ENCODE measurements at places on chromosomes 5 and 9.

DNA sequence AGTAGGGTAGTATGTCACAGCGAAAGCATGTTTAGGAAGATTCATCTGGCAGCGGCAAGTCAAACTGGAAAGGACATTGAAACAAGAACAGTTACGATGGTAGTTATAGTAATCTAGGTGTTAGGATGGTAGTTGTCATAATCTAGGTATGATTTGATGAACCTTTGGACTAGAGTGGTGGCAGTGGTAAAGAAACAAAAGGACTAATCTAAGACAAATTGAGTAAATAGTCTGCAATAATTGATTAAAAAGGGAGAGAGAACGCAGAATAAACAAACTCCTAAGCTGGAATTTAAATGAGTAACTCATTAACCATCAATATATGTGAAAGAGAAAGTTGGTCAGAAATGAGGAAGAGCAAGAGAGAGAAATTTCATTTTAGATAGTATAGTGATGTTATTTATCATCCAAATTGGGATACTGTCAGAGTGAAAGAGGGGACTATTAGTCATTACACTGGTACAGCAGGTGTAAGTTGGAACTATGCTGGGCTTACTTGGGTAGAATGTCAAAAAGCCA, 56.8 kb downstream of the MTREX start:
- DNase-seq = no peak

DNA sequence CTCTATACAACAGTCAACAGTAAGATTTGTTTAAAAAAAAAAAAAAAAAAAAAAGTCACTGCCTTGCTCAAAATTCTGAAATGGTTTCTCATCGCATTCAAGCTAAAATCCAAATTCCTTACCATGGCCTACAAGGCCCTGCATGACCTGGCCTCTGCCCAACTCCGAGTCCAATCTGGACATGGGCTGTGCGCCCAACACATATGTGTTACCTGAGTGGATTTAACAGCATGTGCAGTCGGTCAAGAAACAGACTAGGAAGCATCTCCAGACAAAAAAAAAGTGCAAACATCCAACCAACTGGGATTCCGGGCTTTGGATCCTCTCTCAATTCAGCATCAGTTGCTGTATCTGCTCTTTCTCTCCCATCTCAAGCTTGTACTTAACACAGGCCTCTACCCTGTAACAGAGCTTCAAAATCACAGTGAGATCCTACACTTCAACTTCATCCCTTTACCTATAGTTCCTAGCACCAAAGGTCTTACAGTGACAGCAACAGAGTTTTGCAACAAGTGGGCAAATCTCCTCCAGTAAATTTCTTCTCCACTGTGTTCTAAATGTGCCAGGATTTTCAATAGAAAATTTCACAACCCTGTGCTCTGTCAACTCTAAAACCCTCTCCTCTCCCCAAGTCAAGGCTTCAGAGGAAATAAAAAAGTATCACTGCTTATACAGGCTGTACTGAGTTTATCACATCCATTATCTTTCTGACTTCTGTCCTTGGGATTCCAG, 19.6 kb downstream of the ZNF608 start:
- DNase-seq = no peak

DNA sequence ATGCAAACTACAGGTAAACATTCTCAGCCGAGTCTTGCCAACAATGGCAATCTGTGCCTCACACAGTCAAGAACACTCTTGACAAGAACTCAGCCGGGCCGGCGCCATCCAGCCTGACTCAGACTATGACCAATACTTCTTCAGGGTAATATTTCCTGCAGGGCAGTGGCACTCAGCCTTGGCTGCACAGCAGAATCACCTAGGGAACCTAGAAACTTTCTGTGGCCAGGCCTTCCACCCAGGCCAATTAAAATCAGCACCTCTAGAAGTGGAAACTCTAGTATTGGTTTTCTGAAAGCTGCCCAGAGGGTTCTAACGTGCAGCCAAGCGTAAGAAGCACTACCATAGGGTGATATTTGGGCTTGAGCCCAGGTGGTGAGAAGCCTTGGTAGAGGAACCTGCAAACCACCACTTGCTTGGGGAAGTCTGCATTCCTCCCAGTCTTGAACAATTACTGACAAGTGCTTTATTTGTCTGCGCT, 120.6 kb downstream of the TTLL11 start:
- DNase-seq = no peak

DNA sequence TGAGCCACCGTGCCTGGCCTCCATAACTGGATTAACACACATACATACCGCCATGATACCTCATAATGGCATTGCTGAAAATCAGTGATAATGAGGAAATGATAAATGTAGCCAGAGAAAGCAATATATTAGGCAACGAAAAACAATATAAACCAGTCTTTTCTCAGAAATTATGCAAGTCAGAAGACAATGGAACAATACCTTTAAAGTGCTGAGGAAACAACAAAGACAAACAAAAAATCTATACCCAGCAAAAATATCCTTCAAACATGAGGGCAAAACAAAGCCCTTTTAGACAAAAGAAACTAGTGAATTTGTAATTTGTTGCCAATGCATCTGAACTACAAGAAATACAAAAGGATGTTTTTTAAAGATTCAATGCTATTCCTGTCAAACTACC, 98.2 kb upstream of the TNFAIP8 start:
- no peak for DNase-seq

DNA sequence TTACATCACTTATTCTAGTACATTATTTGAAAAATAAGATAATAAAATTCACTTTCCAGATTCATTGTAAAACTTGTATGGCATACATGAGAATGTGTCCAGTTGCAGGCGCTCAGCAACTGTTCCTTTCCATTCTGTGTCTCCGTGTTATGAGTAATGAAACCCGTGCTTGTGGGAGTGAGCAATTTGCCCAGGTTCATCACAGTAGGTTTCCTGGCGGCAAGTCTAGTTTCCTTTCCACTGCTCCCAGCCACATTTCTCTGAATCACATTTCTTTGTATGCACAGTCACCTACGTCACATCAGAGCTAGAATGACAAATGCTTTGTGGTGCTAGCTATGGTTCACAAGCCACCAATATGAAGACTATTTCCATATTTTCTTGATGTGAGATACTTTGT, 39.9 kb downstream of the MOCS2 start:
- no peak for DNase-seq

DNA sequence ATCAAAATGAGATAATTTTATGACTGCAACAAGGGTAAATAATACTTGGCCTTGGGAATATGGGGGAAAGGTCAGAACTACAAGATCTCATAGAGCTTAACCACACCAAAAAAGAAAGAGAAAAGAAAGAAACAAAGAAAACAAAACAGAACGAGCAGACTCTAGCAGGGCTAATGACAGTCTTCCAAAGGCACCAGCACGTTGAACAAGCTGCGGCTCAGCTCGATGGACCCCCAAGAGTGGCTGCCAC, 689 bp downstream of the AK3 start:
- no peak for DNase-seq

DNA sequence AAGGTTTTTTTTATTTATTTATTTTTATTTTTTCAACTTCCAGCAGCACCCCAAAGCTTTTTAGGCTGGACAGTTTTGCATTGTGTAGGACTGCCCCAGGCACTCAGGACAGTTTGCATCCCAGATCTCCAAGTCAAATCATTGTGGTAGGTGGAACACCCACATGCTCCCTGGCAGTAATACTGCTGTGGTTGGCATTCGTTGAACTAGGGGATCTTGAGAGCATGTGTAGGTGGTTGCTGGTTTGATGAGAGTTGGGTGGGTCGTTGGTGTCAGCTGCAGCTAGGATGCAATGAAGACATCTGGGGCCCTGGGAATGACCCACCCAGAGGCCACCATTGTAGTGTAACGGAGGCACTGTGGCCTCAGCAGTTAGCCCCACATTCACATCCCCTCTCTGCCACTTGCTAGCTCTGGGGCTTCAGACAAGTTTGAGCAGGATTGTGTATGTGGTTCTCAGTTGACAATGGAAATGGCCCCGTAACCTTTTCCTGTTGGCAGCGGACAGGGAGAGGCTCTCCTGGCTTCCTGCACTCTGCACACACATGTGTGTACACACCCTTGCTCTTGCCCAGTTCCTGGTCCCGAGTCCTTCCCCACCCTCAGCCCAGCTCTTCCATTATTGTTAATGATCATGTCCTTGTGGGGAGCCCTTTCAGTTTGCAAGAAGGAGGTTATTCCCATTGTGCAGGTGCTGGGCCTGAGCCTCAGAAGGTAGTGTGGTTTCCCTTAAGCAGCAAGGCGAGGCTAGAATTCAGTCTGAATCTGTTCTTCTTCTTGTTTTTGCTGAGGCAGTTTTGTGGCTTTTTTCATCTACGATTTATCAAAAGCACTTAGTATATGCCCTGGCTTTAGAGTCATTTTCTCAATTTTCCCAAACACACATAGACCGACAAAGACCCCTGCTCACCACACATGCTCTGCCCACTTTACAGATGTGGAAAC, 46.5 kb downstream of the PPARGC1B start:
- DNase-seq = no peak

DNA sequence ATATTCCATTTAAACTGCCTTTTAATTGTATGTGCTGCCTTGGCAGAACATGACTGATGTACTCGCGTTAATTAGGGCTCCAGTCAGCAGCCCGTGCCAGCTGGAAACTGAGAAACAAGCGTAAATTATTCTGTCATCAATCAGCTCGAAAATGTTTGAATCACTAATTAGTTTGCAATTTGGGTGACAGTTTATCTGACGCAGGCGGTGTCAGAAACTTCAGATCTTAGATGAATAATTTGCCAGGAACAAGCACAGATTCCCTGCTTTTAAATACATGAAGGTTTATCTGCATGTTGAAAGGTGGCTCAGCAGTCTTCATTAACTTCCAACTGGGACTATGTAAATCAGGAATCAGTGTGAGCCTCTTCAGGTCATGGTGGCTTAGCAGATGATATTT, 176.0 kb upstream of the TLE4 start:
- no peak for DNase-seq

- DNase-seq = no peak
Observed at GRCh38 chr9:70576116-70576515, 161.7 kb upstream of the KLF9 start.

- no peak for DNase-seq
Observed at GRCh38 chr5:98770209-98770910, 3.1 kb upstream of the RGMB start.

DNA sequence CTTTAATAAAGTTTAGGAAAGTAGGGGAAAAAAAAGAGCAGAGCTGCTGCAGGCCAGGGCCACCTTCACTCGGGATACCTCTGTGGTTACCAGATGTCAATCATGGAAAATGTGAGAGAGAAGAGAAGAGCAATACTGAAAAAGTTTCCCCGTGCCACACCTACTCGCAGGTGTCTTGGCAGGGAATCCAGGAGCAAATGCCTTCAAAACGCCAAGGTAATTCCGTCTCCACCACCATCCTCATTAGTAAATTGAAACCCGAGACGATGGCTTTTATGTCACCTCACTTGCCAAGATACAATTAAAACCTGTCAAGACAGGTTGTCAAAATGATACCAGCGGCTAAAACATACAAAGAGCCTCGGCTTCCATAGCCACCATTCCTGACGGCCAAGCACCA, 49.7 kb downstream of the FAM81B start:
- DNase-seq = no peak

- DNase-seq = no peak
Observed at GRCh38 chr5:8953016-8953415, 592.9 kb downstream of the SEMA5A start.

DNA sequence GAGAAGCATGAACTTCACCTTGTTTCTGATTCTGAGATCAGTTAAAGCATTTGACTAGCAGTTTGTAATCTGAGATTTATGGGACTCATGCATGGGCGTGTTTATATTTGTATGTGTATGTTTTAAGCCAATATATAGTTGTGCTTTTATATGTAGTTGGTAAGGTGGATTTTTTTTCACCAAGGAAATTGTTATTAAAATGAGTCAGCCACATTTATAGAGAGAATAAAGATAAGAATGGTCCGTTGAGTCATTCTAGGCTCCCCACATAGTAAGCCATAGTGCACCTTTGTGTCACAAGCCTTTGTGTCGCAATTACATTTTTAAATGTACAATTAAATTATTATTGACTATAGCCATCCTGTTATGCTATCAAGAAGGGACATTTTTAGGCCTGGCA, 89.0 kb downstream of the NLN start:
- DNase-seq = no peak

DNA sequence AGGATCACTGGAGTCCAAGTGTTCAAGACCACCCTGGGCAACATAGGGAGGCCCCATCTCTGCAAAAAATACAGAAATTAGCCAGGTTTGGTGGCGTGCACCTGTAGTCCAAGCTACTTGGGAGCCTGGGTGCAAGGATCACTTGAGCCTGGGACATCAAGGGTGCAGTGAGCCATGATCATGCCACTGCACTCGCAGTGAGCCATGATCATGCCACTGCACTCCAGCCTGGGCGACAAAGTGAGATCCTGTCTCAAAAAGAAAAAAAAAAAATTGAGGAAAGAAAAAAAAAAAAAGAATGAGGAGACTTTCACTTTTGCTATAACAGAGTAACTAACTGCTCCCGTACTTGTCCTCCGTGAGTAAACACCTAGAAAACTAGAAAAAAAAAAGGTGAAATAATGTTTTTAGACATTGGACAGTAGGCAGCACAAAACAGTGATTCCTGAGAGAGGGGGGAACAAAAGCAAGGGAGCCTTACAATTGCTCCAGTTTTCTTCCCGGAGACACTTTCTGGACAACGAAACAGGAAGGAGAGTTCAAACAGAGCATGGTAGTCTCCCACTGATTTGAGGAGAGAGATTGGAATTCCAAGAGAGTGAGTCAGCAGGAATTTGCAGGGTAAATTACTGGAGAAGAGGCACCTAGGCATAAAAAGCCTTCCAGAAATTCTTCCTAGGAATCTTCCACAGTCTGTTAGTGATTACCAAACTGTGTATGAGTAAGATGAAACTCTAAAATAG, 6.9 kb upstream of the ZBTB5 start:
- no peak for DNase-seq
